Osteocyte (in vitro differentiated cells): ENCODE measurements at places on chromosomes 7 and 10. TPM values are rescaled to one million over a fixed set of nuclear protein-coding genes. Genes with fewer than 3 reads are reported as not detected.

AGMO gene
- total RNA-seq: 0.99 and 1.7 TPM in 2 replicates

HACD1 gene
- total RNA-seq: 25.1 and 28.6 TPM in 2 replicates

SMO gene
- total RNA-seq: 40.2 and 41.6 TPM in 2 replicates

DNA sequence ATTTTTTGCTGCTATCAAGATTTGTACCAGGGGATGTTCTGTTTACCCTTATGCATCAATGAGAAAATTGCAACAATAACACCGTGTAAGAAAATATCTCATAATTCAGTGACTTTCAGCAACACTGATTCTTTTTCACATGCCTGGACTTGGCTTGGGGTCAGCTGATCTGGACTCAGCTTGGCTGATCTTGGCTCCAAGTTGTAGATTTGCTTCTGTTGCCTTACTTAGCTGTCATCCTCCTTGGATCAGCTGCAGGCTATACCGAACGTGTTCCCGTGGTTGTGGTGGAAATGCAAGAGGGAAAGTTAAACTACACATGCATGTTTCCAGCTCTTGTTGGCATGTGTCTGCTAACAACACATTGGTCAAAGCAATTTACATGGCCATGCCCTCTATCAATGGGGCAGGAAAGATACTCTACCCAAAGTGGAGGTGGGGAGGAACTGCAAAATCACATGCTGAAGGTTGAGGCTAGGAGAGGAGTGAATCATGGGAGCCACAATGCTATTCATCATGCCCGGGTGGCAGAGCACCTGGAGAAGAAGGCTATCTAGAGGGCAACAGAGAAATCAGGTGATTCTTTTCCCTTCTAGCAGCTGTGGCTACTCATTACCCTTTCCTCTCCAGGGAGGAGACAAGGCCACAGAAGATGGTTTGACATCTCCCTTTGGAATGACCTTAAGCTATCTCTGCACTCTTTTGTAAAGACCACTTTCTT, 1276.3 kb upstream of the AUTS2 start:
- H3K36me3 ChIP-seq: no peaks in the 10 kb centered on the region
- no peaks in the 10 kb centered on the region for H3K27me3 ChIP-seq
- H3K4me1 ChIP-seq: peaks cover 10% of the 10 kb centered on the region
- no peak for DNase-seq
- H3K27ac ChIP-seq: no peak overlapping the region
